DMS53 (cell line): ENCODE measurements at places on chromosomes 6 and 20.
A peak's percentile ranks its signal among the peaks of the same experiment; 100 is the strongest.

DNA sequence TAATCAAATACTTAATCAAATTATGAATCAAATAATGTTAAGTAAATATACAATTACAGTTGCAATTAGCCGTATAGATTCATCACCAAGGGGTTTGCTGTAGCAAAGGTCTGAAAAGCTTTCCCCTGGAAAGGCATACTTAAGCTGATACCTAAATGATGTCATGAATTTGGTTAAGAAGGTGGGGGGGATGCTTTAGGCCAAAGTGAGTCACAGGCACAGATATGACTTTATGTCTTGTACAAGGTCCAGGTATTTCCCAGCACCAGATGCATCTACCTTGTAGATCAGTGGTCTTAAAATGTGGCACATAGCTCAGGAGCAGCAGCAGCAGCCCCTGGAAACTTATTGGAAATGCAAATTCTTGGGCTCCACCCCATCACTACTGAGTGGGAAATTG lies 557.3 kb upstream of the CDH4 start:
- no peak for DNase-seq

DNA sequence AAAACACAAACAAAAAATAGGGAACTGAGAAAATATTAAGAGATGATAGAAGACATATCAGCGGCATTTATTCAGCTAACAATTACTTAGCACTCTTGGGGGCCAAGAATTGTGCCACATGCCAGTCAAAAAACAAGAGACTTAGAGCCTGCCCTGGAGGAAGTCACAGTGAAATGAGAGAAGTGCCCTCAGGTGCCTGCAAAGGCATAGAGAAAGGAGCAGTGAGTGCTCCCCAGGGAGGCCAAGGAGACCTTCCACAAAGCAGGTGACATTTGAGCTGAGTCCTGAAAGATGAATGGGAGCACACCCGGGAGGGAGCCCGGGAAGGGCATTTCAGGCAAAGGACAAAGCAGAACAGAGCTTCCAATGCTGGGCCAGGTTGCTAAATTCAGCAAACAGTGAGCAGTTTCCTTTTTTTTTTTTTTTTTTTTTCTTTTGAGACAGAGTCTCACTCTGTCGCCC lies 184.7 kb upstream of the JARID2 start:
- no peak for DNase-seq

DNA sequence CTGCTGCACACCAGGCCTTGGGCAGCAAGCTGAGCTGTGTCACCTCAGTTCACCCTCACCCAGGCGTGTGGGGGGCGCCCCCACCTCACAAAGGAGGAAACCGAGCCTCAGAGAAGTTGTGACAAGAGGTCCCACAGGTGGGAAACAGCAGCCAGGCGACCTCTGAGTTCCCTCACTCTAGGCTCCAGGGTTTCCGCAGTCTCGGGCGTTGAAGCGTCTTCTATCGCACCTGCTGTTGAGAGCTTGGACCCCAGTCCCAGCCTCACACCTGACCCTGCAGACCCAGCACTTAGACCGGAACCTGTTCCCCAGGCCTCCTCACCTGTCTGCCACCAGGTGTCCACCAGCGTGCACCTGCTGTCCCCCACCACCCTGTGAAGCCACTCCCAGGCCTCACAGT lies 22.3 kb upstream of the APMAP start:
- peak; percentile 23 for DNase-seq

DNA sequence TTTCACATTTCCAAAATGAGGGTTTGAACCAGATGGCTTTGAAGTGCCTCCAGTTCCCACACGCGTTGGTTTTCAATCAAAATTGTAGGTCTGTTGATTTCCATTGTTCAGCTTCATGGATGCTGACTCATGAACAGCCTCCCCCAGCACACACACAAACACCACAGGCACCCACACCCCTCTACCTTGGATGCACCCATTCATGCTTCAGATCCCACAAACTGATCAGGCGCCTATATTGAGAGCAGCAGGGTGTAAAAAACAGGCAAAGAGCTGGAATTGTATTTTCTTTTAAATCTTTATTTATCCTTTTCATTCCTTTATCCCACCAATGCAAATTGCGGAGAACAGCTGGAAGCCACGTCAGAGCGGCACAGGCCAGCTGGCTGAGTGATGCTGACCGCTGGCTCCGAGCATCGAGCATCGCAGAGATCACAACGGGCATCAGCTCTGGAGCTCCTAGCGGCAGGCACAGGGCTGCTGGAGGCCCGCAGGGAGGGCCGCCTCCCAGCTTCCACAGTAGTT lies 29.3 kb upstream of the TBC1D7 start:
- DNase-seq = no peak

DNA sequence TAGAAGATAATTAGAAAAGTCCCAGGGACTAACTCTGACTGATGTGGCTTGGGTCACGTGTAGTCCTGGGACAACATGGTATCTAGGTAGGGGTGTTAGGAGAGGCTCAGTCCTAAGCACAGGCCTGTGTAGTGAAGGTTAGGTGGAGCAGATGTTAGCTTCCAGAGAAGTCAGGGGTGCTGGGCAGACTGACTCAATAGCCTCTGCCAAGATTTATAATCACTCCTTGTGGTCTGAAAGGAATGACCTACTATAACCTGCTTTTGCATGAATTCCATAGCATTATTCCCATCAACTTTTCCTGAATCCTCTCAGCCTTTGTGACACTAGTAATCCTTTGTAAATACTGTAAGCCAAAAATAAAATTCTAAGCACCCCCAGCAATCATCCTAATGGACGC lies 10.2 kb upstream of the PEX7 start:
- DNase-seq = no peak

GRCh38 chr20:14928083-14928482 lies 590.7 kb upstream of the FLRT3 start:
- peak; percentile 59 for DNase-seq

DNA sequence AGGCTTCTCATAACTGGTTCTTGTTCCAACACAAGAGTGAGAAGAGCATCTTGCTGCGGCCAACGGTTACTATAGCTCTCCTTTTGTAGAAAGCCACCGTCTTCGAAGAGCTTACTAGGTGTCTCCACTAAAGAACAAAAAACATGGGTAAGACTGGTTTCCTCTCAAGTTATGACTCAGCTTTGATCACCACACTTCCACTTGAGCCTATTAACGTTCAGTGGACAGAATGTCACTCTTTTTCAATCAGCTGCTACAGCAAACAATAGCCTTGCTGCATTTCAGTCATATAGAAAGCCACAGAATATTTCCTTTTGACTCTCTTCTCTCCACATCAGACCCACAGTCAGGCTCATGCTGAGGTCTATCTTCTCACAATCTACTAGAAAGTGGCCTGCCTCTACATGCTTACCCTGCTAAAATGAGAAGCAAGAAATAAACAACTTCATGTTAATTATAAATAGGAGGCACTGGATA lies 243.5 kb upstream of the PREP start:
- DNase-seq = peak; percentile 68

- no peak for DNase-seq
Measured at GRCh38 chr6:1558388-1558787, 51.3 kb upstream of the FOXC1 start.
